ENCODE measurements at places on chromosomes 1 and 21.

DNA sequence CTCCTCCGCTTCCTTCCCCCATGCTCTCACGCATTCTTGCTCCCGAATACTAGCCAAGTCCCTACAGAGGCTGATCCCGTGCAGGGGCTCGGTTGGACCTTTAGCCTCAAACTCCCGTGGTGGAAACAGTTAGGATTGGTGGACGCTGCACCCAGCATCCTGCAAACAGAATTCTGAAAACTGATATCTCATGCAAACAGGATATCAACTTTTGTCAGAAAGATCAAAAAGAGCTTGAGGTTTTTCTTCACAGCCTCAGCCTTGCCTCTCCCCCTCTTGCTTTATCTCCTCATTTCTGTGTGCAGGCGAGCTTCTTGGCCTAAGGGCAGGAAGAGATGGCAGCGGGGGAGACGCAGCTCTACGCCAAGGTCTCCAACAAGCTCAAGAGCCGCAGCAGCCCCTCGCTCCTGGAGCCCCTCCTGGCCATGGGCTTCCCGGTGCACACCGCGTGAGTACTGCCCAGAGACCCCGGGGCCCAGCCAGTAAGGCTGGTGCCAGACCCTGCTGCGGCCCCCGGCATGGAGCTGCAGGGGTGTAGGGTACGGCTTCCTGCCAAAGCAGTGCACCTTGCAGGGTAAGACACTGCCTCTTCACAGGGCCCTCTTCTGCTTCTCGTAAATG lies at the start of gene UBASH3A:
TSS of gene UBASH3A (plus strand) at position 292 of the 621 bp plus-strand sequence. CDS start at position 336, 44 bp downstream.
- DNase-seq = peak; percentile 77

- DNase-seq = no peak
These were observed 80.7 kb upstream of the CHODL start for GRCh38 chr21:18163956-18164355.

DNA sequence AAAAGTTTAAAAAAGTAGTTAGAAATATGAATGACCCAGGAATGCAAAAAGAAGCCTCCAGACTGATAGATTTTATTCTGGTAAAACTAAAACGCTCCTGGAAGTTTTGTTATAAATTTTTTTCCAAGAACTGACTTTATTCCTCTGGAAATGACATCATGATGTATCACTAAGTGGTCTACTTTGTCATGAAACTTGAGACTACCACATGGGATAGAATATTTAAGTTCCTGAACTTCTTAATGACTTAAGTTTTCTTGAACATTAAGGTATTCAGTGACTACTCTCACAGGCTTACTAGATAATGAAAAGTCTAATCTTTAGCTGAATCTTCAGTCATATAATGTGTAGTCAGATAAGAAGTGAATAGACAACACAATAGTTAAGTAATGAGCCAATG lies 842.2 kb downstream of the USP25 start:
- DNase-seq = no peak

DNA sequence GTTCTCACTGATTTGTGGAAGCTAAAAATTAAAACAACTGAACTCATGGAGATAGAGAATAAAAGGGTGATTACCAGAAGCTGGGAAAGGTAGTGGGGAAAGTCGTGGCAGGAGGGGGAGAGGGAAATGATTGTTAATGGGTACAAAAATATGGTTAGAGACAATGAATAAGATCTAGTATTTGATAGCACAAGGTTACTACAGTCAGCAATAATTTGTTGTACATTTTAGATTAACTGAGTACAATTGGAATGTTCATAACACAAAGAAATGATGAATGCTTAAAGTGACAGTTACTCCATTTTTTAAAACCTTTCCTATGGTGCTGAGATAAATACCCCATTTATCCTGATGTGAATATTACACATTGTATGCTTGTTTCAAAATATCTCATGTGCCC lies 102.3 kb downstream of the DTL start:
- DNase-seq = no peak

GRCh38 chr1:40363721-40364120 lies 9.8 kb upstream of the SMAP2 start:
- DNase-seq = no peak

GRCh38 chr1:38344716-38345115 lies 298.1 kb upstream of the POU3F1 start:
- no peak for DNase-seq

GRCh38 chr1:57603696-57604095 lies 179.8 kb upstream of the DAB1 start:
- no peak for DNase-seq

DNA sequence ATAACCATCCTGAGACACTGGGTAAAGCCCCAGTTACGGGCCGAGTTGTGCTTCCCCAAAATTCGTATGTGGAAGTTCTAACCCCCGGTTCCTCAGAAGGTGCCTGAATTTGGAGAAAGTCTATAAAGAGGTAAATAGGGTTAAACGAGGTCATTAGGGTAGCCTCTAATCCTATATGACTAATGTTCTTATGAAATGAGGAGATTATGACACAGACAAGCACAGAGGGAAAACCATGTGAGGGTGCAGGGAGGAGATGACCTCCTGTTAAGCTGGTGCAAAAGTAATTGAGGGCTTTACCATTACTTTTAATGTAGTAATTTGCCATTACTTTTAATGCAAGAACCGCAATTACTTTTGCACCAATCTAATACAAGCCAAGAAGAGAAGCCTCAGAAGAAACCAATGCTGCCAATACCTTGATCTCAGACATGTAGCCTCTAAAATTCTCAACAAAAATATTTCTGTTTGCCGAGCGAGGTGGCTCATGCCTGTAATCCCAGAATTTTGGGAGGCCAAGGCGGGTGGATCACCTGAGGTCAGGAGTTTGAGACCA lies 260.8 kb downstream of the GPATCH2 start:
- no peak for DNase-seq

DNA sequence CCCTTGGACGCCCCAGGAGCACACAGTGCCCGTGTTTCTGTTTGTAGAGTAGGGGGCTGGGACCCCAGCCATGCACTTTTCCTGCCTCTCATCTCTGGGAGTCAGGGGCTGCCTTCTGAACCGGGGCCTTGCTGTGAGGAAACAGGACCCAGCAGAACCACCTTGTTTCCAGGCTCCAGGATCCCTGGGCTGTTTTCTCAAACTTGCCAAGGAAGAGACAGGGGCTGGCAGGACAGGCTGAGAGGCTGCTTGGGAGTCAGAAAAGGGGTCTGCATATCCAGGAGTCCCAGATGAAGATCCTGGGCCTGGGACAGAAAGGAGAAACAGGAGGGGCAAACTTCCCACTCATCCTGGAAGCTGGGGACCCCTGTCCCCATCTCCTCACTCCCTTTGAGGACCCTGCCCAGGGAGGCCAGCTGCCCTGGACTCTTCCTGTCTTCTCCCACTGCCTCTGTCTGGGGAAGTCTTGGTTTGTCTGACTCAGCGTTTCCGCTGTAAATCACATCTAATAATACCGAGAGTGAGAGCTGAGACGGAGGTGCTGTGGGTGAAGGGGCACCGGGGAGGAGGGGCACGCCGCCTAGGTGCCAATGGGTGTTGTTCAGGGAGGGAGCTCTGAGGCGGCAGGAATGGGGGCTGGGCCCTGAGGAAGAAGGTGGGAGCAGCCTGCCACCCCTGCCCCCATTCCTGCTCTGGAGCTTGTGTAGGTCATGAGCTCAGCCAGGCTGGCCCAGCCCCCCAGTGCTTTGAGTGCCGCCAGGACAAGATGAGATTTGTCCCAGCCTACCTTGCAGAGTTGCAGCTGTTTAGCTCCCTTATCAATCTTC lies 16.7 kb downstream of the POU3F1 start:
- peak; percentile 28 for DNase-seq

DNA sequence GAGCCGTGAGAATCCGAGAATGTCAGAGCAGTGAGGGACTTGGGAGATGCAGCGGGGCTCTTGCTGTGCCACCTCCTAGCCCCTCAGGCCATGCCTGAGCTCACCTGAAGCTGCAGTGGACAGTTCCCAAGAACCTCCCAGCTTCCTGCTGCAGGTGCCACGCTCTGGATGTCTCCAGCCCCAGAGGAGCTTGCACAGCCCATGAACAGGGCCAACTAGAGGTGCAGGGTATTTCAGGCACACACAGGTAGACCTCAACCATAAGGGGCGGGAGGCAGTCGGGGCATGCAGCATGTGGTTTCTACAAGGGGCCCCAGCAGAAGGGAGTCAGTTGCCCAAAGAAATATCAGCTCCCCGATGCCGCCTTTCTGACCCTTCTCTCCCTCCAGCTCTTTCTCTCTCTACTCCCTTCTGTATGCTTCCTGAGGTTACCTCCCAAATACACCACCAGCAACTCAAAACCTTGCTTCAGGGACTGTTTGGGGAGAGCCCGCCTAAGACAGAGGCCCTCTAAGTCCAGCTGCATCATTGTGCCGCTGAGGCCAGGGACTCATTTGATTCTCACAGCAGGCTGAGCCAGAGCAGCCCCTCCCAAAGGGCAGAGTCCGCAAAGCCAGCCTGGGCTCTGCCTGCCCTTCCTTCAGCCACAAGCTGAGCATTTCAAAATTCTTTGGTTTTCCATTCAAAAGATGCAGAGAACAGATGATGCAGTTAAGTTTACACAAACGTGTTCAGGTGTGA lies 209.8 kb downstream of the MATN1 start:
- no peak for DNase-seq

DNA sequence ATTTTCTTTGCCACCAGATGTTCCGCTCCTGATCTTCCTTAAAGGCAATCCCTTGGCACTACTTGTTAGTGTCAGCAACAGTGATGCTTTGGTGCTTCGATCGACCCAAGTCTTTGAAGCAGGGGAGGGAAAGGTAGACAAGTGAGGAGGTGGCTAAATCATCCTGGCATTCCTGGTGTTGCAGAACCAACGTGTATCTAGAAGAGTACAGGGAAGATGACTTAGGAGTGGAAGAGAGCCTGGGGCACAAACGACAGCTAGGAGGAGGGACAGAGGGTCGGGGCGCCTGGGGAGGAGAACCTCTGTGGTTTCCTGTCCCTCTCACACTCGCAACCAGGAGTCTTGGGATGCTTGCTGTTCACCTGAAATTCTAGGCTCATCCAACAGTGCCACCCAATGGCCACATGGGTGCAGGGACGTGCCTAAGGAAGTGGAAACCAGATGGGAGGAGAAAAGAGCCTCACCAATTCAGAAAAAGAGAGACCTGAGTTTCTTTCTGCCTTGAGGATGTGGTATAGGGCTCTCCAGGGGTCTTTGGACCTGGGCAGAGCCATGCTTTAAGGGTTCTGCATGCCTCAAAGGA lies 9.5 kb upstream of the KCNA2 start:
- peak; percentile 84 for DNase-seq

- peak; percentile 25 for DNase-seq
These were observed 48.8 kb upstream of the RAP1A start for GRCh38 chr1:111570781-111571181.

DNA sequence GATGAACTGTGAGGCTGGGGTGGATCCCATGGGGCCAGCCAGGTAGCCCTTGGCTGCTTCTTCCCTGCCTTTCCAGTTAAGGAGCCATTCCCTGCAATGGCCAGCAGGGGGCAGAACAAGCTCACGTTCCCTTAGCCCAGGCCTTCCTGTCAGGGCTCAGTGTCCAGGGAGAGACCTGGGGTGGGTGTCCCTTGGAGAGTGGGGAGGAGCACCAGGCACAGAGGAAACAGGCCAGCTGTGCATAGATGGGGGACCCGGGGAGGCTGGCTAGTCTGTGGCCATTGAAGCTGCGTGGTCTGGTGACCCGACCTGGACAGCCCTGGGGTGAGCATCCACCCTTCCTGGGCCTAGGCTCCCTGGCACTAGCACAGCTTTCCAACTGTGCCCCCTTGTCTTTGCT lies 13.2 kb upstream of the EPS8L3 start:
- peak; percentile 66 for DNase-seq

GRCh38 chr1:208173749-208174148 lies 70.4 kb downstream of the PLXNA2 start:
- no peak for DNase-seq
